ENCODE measurements at places on chromosomes 1 and 21. TPM values are rescaled to one million over a fixed set of nuclear protein-coding genes. Genes with fewer than 3 reads are reported as not detected.

The B3GALT5 gene
- total RNA-seq, result not detected

The PODN gene
- total RNA-seq, result 5.1 TPM

The UMODL1 gene
- not detected for total RNA-seq

The CD244 gene
- total RNA-seq, result not detected

The SLC44A5 gene
- total RNA-seq, result not detected

The CDC42BPA gene
- 39.3 TPM for total RNA-seq

The OR6K2 gene
- total RNA-seq, result not detected

The FAM163A gene
- not detected for total RNA-seq

The DYNLT5 gene
- total RNA-seq, result 0.73 TPM

The MTMR11 gene
- total RNA-seq, result 4.4 TPM

The TFAP2E gene
- total RNA-seq, result 0.20 TPM

The HLX gene
- 5.1 TPM for total RNA-seq

The HCN3 gene
- 0.78 TPM for total RNA-seq

The RXFP4 gene
- not detected for total RNA-seq

The TNNI3K gene
- total RNA-seq, result 0.39 TPM

The PATJ gene
- 3.7 TPM for total RNA-seq

The S100A8 gene
- total RNA-seq, result not detected

The BMP8B gene
- total RNA-seq, result not detected

The ALDH4A1 gene
- total RNA-seq, result 4.8 TPM

The PCBP3 gene
- total RNA-seq, result 15.1 TPM

The PLA2G4A gene
- total RNA-seq, result 26.2 TPM

The MSTO1 gene
- 30.9 TPM for total RNA-seq

The RBP7 gene
- not detected for total RNA-seq

The SH2D2A gene
- total RNA-seq, result 0.20 TPM

The LIN28A gene
- total RNA-seq, result not detected

The RIMKLA gene
- not detected for total RNA-seq

The HAO2 gene
- total RNA-seq, result not detected

The FHL3 gene
- 22.7 TPM for total RNA-seq

The CD53 gene
- not detected for total RNA-seq

The RORC gene
- not detected for total RNA-seq

The GABRD gene
- not detected for total RNA-seq

The TMEM52 gene
- total RNA-seq, result 0.59 TPM

The FMO1 gene
- total RNA-seq, result not detected

The RIPPLY3 gene
- not detected for total RNA-seq

The HES3 gene
- not detected for total RNA-seq

The EFNA3 gene
- total RNA-seq, result 0.73 TPM

The F5 gene
- not detected for total RNA-seq

The SORT1 gene
- total RNA-seq, result 1.2 TPM

The TMEM81 gene
- 1.5 TPM for total RNA-seq

The FMO3 gene
- 0.20 TPM for total RNA-seq

The RUNX3 gene
- total RNA-seq, result not detected

The PDC gene
- 0.20 TPM for total RNA-seq

The LHX8 gene
- not detected for total RNA-seq

The ATP1A2 gene
- total RNA-seq, result not detected

The AIM2 gene
- total RNA-seq, result 1.8 TPM

The LCE3D gene
- not detected for total RNA-seq

The ADORA3 gene
- not detected for total RNA-seq

The SLAMF7 gene
- total RNA-seq, result not detected

The CA6 gene
- total RNA-seq, result not detected

The NECTIN4 gene
- total RNA-seq, result not detected

The ICOSLG gene
- total RNA-seq, result 0.37 TPM

The FAM43B gene
- total RNA-seq, result under 0.01 TPM

The MAP10 gene
- 1.5 TPM for total RNA-seq

The ITGB2 gene
- not detected for total RNA-seq

Data from subcutaneous preadipocyte (primary cell).